ENCODE measurements at places on chromosomes 16 and 17.

DNA sequence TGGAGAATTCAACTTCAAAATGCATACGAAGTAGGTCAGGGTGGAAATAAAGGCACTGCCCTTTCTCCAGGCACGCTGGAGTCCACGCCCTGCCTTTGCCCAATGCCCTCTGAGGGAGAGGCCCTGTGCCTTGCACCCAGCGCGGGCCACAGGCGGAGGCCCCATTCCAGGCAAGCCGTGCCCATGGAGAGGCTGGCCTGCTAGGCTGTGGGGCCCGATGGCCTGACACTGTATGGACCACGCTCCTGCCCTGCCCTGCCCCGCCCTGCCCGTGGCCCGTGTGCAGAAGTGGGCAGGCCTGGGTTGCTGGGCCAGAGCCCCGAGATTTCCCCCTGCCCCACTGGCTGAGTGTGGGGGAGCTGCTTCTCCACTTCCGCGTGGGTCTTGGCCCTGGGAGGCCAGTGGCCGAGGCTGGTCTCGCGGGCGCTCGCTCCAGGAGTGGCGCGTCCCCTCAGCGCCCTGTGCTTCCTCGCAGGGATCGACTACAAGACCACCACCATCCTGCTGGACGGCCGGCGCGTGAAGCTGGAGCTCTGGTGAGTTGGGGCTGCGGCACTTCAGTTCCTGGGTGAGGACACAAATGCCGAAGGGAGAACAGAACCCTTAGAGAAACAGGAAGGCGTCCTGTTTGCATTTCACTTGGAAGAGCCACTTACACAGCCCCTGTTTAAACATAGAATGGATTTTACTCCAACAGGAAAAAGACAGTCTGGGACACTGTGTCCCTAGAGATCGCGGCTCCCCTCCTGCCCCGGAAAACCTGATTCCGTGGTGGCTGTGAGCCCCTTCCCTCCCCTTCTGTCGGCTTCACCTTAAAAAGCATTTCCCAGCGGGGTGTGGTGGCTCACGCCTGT lies 13.8 kb upstream of the WFIKKN1 start:
- peak; percentile 22 for DNase-seq

DNA sequence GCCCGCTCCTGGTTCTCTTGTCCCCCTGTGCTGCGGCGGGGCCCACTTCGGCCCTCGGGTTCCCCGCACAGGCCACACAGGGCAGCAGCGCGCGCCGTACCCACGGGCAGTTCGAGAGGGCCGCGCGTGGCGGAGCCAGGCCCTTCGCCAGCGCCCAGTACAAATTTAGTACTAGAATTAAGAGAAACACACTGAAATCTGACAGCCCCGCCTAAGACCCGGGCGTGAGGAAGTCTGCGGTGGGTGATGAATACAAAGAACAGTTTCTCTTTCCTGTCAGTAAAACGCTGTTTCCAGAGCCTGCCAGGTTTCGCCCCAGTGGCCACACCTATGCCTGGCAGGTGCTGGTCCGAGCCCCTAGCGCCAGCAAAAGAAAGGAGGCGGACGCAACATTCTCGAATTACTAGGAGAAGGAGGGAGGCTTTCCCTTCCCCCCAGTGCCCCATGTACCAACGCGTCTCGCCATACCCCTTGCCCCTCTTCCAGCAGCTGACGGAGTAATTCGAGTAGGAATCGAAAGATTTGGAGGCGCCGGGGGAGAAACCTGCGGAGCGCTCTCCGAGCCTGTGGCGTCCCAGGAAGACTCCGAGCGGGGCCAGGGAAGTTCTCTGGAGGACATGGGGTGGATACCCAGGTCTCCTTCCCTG lies 591 bp upstream of the SLFN5 start:
- DNase-seq: no peak

GRCh38 chr17:63850401-63850800 lies 7.9 kb upstream of the SMARCD2 start:
- no peak for DNase-seq

DNA sequence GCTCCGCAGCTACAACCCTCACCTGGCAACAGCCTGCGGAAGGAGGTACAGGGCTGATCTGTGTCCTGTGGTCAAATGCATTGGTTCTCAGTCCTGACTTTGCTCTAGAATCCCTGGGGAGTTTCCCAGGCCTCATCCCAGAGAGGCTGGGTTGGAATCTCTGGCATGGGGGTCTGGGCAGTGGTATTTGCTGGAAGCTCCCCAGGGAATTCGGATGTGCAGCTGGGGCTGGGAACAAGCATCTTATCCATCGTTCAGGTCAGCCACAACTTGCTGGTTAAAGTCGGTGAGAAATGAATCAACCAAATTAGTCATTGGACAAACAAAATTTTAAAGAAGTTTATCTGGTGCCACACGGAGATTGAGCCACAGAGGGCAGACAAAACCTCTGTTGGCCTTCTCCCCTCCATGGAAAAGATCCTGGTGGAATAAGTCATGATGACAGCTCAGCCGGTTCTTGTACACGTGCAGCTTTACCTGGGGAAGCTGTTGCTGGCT lies 231.2 kb downstream of the FOXL1 start:
- DNase-seq: no peak

- DNase-seq: no peak
Observed at GRCh38 chr17:42526031-42526444, 10.0 kb upstream of the NAGLU start.

DNA sequence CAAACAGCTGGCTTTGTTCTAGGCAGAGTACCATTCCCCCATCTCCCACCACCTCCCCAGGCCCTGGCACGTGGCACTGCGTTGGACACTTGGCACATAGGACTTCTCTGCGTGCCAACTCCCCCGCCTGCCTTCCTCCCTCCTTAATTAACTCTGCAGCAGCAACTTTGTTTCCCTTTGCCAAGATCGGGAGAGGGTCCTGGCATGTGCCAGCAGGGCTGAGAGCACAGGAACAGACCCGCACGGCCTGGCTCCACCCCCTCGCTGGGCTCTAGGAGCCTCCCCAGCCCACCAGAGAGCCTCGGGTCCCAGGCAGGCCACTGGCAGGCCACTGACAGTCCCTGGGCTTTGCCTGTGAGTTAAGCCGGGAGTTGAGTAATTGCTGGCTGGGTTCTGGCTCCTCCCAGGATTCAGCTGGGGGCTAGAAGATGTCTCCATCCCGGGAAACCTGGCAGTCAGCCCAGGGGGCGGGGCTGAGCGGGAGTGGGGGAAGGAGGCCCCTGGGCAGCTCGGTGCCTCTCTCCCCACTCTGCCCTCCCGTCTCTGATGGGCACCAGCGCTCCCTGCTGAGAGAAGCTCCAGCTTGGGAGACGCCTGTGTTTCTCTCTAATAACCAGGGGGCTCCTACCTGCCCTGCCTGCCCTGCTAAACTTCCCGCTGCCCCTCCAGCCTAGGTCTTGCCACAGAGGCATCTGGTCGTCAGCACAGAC lies 224.0 kb upstream of the TNRC6C start:
- DNase-seq: peak; percentile 93

DNA sequence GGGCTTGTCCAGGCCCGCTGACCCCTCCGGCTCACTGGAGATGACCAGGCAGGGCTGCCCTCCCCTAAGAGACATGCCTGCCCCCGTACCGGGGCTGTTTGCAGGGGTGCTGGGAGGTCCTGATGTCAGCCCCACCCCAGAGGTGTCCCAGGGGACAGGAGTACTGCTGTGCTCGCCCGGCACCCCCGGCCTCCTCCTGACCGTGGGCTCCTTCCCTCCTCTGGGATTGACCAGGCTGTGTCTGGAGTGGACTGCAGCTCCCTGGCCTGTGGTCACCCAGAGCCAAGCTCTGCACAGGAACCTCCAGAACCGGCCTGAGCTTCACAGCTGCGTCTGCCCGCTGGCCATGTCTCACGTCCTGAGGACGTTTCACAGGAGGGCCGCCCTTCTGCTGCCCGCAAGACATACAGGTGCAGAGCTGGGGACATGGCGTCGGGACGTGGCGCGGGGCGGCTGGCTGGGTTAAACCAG lies 53.2 kb downstream of the LMF1 start:
- DNase-seq: no peak

DNA sequence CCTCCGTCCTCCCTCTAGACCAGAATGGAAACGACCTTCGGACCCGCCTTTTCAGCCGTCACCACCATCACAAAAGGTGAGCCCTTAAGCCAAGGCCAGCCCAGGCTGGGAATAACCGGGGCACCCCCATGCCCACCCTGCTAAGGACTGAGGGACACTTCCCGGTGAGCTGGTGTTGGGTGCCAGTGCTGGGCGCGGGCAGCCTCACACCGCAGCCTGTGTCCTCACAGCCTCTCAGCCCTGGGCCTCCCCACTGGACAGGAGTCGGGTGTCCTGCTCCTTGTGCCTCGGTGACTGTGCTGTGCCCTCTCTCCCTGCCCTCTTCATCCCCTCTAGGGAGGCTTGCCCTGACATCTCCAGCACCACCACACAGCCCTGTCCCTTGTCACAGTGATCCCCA lies 10.3 kb downstream of the TRAF7 start:
- no peak for DNase-seq

- peak; percentile 79 for DNase-seq
Observed at GRCh38 chr17:73705594-73705993, 61.3 kb upstream of the SDK2 start.

- no peak for DNase-seq
Observed at GRCh38 chr17:21286909-21287702, 2.6 kb downstream of the MAP2K3 start.

GRCh38 chr16:79662669-79663313 lies 62.3 kb upstream of the MAF start:
- DNase-seq: no peak

- DNase-seq: no peak
Observed at GRCh38 chr17:74362810-74363498, 1.3 kb upstream of the BTBD17 start.

- no peak for DNase-seq
Observed at GRCh38 chr17:31856750-31857149, 2.3 kb downstream of the COPRS start.

GRCh38 chr17:75240394-75241142 lies 20.8 kb downstream of the GGA3 start:
- DNase-seq: peak; percentile 58

GRCh38 chr17:47192554-47192953 lies 3.5 kb upstream of the CDC27 start:
- DNase-seq: peak; percentile 68

DNA sequence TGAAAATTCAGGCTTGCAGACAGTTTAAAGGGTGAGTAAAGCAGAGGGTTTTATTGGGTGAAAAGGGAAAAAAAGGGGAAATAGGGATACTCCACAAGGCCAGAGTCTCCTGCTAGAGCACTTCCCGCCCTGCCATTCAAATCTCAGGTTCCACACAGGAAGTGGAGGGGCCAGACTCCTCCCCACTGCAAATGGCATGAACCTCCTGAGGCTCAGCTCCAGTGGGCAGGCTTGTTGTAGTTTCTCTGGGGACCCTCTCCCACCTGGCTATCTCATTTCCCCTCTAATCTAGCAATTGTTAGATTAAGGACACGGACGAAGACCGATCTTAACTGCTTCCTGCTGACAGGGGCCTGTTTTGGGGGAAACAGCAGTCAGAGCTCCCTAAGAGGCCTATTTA lies 43.4 kb downstream of the TAOK1 start:
- no peak for DNase-seq

- peak; percentile 28 for DNase-seq
Observed at GRCh38 chr17:67377488-67378453, 690 bp downstream of the PITPNC1 start.

GRCh38 chr17:29569245-29569950 lies 897 bp downstream of the TP53I13 start:
- DNase-seq: no peak

- DNase-seq: no peak
Observed at GRCh38 chr17:5571281-5571680, 13.0 kb downstream of the NLRP1 start.

GRCh38 chr16:30018731-30019158 lies 4.3 kb upstream of the C16orf92 start:
- DNase-seq: no peak

DNA sequence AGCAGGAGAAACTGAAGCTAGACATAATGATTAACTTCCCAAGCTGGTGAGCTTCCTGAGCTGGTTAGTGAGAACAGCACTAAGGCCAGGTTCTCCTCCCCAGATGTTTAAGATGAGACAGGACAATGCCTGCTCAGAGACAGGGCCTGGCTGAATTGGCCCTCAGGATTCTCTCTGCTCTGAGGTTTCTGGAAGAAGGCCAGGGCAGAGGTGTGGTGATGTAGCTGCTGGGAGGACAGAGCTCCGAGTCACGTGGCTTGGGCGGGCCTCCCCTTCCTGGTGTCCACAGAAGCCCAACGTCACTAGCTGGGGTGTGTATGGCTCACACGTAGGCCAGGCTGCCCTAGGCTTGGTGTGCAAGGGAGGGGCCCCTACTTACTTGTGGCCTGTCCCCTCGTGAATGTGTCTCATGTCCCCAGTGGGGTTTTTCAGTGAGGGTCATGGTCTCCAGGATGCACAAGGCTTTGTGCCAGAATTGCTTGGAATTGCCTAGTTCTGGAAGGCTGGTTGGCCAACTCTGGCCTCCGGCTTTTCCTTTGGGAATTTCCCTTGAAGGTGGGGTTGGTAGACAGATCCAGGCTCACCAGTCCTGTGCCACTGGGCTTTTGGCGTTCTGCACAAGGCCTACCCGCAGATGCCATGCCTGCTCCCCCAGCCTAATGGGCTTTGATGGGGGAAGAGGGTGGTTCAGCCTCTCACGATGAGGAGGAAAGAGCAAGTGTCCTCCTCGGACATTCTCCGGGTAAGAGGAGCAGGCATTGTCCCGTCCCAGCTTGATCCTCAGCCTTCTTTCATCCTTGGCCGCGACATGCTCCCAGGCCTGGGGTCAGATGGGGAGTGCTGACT lies 3.4 kb downstream of the NOD2 start:
- peak; percentile 86 for DNase-seq

GRCh38 chr17:67218385-67218950 lies 26.5 kb downstream of the HELZ start:
- DNase-seq: no peak

DNA sequence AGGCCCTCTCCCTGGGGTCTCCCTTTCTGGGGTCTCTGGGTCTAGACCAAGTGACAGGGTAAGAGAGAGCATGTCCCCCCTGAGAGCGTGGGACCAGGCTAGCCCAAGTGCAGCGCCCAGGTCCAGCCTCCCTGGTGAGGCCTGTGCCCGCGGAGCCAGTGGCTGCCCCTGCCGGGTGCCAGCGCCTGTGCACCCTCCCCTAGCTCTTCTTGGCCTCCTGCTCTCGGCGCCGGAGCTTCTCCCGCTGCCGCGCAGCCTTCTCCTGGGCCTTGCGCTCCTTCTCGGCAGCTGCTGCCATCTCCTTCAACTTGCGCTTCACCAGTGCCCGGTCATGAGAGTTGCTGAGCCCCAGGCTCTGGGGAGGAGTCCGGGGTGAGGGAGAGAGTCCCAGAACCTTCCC lies 17.3 kb downstream of the SAMD14 start:
- DNase-seq: no peak

DNA sequence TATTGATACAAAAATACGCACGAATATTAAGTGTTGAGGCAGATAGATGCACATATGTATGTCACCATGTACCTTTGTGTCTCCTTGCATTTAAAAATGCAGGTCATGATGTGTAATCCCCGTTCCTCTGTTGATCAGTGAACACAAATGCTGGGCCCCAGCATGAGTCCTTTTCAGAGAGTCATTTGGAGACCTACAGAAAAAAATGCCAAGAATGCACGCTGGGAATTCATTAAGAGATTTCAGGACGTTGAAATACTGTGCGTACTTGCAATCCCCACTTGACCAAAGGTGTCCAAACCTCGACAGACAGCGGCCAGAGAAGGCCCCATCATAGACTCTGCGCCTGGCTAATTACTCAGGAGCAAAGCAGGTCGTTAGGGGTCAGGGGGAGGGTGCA lies 496.0 kb downstream of the MAF start:
- DNase-seq: no peak

GRCh38 chr17:80981062-80981902 lies 10.4 kb upstream of the CHMP6 start:
- no peak for DNase-seq
